ENCODE measurements at places on chromosomes 3 and 15.

- DNase-seq = no peak
Measured at GRCh38 chr3:122443090-122443489, 27.2 kb upstream of the WDR5B start.

GRCh38 chr3:11035757-11036505, 43.4 kb downstream of the SLC6A1 start:
- no peak for DNase-seq

- peak; percentile 91 for DNase-seq
Measured at GRCh38 chr3:59502806-59503205, 453.0 kb upstream of the CFAP20DC start.

DNA sequence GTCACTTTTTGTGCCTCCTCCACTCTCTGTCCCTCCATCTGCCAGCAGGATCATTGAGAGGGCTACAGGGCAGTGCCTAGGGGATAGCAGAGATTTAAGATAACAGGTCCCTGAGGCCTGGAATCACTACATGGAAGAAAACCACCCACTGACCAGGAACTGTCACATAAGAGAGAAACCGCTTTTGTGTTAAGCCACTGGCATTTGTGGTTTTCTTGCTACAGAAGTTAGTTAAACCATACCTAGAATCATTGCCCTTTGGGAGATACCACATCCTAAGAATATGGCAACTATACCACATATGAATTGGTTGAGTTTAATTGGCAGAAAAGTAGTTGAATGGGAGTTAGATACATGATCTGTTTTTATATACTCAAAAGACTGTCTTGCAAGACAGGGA, 112.8 kb upstream of the LPP start:
- no peak for DNase-seq

GRCh38 chr15:76987896-76988860, 6.7 kb upstream of the PSTPIP1 start:
- no peak for DNase-seq

- DNase-seq = peak; percentile 66
Measured at GRCh38 chr3:71051893-71052687, 531.4 kb downstream of the FOXP1 start.

DNA sequence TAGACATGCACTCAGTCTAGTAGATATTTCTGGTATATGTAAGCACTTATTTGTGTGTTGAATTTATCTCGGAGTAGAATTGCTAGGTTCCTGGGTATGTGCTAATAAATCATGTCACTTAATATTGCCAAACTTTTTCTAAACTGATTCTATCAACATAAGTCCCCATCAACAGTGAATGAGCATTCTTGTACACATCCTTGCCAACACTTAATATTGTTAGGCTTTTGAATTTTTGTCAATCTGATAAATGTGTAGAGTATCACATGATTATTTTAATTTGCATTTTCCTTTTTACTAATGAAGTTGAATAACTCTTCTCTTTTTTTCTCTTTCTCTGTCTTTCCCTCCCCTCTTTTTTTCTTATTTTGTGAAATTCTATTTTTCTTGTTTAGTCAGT, 33.3 kb upstream of the CEMIP start:
- no peak for DNase-seq

DNA sequence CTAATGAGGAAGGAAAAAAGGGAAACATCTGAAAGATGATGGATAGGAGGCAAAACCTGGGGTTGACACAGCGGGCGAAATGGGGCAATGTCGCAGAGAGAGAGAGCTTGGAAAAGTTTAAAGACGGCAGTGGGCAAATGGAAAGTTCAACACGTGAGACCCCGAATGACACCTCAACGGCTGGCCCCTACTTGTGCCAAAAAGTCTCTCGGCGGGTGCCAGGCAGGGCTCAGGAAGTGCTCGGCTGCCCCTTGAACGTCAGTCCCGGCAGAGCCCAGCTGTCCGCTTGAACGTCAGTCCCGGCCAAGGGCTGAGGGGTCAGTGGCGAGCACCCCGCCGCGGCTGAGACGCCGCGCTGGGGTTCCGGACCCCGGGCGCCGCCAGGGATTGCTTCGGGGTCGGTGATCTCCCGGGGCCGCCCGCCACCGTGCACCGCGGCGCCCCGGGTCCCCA, 658 bp downstream of the EOGT start:
- DNase-seq = peak; percentile 59

GRCh38 chr3:15501126-15501525, 20.4 kb downstream of the COLQ start:
- DNase-seq = no peak

- peak; percentile 41 for DNase-seq
Measured at GRCh38 chr3:194489736-194490612, 3.2 kb upstream of the ATP13A3 start.

- DNase-seq = peak; percentile 27
Measured at GRCh38 chr3:183254487-183255347, 1.7 kb downstream of the B3GNT5 start.

GRCh38 chr3:27216295-27216855, 152.8 kb downstream of the NEK10 start:
- DNase-seq = no peak

DNA sequence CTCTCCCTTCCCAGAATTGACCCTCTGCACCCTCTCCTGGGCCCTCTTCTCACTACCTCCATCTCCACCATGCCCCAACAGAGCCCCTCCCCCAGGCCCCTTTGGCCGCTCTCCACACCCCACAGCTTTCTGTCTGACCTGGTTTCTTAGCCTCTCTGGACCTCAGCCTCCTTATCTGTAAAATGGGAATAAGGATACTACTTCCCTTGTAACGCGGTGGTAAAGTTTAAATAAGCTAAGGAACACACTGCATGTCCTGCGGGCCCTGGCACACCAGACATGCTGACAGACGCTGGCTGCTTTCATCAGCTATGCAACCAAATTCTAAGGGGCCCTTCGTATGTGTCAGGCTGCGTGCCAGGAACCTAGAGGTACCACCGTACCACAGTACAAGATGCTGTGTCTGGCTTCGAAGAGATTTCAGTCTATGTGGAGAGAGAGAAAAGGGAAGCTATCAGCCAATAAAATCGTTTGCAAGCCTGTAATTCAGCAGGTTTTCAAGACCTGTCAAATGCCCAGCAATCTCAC, 777 bp upstream of the SLC51A start:
- DNase-seq = no peak

DNA sequence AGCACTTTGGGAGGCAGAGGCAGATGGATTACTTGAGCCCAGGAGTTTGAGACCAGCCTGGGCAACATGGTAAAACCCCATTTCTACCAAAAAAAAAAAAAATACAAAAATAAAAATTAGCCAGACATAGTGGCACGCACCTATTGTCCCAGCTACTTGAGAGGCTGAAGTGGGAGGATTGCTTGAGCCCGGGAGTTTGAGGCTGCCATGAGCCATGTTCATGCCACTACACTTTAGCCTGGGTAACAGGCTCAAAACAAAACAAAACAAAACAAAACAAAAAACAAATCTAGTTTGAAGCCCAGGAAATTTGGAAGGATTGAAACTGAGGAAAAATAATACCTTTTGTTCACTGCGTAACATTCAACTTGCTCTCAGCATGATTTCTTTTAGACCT, 16.6 kb downstream of the TMOD3 start:
- no peak for DNase-seq

GRCh38 chr3:50587373-50587772, 18.1 kb downstream of the HEMK1 start:
- peak; percentile 16 for DNase-seq

DNA sequence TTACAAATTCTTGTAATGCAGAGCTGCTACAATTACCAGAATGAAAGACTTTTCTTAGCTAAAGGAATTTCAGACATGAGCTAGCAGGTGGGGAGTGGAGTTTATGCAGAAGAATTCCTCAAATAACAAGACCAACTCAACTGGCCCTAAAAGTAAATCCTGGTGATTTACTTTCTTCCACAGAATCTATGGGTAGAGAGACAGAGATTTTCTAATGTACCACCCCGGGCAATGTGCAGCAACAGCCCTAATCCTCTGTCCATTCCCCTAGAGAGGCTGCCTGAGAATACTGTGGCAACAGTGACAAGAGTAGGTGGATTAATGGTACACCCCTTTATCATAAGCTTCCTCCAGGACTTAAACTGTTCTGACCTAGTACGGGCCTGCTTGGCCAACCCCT, 55.2 kb downstream of the AQR start:
- no peak for DNase-seq

- peak; percentile 46 for DNase-seq
Measured at GRCh38 chr3:23648326-23648995, 157.3 kb upstream of the UBE2E1 start.

DNA sequence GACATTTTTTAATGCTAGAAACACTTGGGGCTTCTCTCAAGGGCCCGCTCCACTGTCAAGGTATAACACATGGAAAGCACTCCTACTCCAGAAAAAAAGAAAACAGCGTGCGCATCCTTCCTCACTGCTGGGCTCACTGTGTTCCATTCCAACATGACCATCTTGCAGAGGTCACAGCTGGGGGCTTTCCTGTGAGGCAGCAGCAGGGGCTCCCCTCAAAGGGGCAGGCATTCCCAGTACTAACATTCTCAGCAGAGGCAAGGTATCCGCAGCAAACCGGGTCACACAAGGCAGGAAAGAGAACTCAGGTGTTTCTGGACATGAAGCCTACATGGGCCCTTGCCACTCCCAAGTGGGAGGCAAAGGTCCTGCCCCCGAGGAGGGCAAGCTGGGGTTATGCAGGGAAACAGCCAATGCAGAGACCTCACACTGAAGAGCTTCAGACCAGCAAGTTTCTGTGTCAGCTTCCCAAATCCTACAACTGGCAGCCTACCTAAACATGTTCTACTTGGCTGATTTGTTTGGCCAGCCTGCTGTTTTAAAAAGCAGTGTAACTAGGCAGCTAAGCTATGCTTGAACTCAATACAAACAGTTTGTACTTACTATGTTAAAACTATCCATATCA, 6.4 kb downstream of the BDH1 start:
- DNase-seq = no peak

DNA sequence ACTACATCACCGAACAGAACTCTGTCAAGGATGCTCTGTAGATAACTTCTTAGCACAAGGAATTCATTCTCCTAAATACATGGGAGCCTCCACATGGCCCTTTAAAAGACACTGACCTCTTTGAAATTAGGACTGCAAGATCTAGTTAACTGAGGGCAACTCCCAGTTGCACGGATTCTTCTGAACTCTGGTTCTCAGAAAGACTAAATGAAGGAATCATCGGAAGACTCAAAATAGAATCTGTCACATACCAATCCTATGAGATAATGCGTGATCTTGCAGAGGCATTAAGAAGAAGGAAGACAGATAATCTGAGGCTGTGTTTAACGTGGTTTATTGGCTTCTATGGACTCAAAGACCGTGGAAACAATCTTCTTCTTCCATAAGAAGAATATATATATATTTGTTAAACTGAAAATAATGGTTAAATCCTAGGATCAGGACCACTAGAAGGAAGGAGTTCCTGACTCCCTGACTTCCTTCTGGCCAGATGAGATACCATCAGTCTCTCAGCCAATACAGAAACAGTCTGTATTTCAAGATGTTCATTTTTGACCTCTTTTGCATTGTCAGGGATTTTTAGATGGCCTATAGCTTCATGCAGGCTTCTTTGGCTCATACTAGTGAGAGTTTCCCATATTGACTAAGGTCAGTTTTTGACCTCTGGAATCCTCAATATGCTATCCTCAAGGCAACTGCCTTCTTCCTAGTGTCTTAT, 33.9 kb upstream of the TBC1D23 start:
- peak; percentile 74 for DNase-seq

Measured in iris pigment epithelial cell (primary cell).